ENCODE measurements at places on chromosomes 1 and 21. TPM values are rescaled to one million over a fixed set of nuclear protein-coding genes. Genes with fewer than 3 reads are reported as not detected.

DNA sequence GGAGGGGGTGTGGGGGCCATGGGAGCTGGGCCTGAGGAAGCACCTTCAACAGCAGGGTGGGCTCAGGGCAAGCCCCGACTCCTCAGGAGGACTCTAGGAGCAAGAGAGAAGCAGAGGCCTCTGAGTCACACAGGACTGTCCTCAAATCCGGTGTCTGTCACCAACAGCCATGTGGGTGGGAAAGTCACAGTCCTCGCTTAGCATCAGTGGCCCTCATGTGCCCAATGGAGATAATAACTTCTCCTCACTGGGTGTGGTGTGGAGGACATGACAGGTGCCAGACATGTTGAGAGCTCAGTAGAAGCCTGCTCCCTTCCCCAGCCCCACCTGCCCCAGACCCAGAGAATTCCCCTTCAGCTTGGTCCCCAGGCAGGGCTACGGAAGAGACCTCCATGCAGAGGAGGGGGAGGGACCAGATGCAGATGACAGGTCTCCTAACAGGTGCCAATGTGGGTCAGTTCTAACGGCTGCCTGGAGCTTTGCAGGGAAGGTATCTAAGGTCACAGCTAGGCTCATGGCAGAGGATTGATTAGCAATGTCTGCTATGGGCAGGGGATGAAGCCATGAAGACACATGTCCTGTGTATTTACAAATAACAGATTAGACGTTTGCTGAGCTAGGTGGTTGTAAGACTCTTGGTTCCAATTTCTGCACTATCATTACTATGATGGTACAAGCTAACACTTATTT is 30.2 kb downstream of the TTC39A start:
- DNase-seq: no peak

DNA sequence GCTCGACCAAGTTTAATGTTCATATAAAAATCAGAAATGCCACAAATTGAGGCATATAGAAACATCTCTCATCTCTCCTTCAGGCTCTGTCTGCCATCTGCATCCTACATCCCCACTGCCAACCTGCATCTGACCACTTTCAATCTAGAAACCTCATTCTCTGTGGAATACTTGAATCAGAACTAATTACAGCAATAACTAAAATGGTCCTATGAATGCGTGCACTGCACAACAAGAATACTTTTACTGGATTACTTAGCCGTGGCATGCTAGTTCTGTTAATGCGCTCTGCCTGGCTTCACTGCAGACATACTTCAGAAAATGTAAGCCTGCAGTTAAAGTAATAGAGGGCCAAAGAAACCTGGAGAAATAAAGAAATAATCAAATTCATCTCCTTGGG is 89.8 kb upstream of the NR5A2 start:
- no peak for DNase-seq

DNA sequence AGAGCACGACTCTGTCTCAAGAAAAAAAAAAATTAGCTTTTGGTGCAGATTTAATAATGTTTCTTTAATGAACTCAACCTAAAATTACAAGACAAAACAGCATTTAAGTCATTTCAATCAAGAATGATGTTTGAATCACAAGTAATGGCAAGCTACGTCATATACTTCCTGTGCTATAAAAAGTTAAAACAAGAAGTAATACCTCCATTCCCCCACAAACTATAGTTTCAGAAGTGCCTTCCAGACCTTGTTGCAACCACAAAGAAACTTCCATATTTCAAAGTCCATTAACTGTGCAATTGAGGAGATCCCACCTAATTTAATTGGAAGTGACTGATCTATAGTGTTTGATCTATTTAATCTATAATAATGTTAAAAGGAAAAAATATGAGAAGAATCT is 15.1 kb downstream of the NRDC start:
- no peak for DNase-seq

DNA sequence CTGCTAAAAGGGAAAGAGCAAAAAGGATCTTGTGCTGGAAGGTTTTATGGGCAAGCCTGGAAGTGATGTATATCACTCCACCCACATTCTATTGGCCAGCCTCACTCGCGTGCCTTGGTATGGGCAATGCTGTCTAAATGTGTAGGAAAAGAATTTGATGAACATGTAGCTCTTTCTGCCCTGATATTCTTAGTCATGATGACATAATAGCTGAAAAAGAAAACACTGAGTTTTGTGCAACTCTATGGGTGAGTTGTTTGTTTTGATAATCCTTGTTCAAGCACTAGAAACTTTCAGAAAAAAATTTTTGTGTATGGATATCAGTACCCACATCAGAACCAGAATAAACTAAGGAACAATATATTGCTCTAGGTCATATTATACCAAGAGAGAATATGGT is 231.5 kb upstream of the ST6GALNAC5 start:
- no peak for DNase-seq

CYP4B1 gene
- not detected for total RNA-seq
